ENCODE measurements at places on chromosomes 6 and 20.

GRCh38 chr20:15618912-15619311, 954.3 kb downstream of the KIF16B start:
- no peak for DNase-seq

DNA sequence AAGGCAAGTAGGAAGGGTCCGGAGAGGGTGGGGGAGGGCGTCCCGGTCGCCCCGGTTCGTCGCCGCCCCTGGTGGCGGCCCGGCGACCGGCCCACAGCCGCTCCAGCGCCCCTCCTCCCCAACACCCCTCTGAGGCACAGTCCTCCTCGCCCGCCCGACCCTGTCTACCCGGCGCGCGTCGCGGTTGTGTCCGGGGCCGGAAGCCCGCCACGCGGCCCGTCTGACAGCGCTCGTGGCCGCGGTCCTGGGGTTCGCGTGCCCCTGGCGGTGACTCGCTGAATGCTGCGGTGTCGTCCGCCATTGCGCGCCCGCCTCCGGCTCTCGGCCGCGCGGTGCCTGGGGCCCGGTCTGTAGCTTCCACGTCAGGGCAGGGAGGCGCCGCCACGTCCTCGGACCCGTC, 335.3 kb upstream of the DEFB115 start:
- no peak for DNase-seq

DNA sequence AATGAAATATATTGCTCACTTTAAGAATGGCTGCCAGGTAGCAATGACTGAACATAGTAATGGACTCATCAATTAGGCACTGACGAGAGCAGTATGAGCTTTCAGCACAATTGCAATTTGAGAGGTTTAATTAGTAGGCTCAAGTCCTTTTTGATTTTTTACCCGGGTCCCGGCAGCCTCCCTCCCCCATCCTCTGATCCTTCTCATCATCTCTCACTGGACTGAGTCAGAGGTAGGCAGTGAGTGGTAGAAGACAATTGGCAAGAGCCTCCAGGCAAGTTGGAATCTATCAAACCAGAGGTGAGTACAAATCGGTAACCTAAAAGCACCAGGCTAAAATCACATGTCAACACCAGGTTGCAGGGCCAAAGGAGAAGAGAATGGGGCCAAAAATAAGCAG, 107.9 kb downstream of the DCDC2 start:
- DNase-seq: no peak

DNA sequence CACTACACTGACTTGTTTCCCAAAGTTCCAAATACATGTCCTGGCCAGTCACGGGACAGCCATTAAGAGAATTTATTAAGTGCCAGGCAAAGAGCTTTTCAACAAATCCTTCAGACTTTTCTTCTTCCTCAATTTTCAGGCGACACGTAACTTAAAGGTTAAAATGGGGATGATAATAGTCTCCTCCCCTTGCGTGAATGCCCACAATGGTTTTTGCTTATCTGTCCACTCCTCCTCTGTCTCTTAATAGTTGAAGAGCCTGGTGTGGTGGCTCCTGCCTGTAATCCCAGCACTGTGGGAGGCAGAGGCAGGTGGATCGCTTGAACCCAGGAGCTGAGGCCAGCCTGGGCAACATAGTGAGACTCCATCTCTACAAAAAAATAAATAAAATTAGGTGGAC, 11.4 kb upstream of the PARD6B start:
- no peak for DNase-seq
